ENCODE measurements at places on chromosomes 6 and 20.

- no peak for DNase-seq
Observed at GRCh38 chr6:3447005-3447404, 9.8 kb downstream of the SLC22A23 start.

DNA sequence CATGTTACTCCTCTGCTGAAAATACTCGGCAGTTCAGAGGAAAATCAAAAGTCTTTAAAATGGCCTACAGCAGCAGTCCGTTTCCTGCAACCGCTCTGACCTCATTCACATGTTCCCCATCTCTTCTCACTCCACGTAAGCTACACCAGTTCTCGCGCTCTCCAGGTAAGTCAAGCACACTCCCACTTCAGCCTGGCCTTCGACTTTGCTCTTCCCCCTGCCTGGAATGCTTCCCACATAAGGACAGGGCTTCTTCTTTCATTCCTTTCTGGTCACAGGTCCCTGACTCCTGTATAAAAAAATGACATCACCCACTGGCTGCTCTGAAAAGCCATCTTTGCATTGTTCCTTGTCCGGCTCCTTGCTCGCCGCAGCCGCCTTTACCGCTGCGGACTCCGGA is 42.7 kb downstream of the MGME1 start:
- no peak for DNase-seq

DNA sequence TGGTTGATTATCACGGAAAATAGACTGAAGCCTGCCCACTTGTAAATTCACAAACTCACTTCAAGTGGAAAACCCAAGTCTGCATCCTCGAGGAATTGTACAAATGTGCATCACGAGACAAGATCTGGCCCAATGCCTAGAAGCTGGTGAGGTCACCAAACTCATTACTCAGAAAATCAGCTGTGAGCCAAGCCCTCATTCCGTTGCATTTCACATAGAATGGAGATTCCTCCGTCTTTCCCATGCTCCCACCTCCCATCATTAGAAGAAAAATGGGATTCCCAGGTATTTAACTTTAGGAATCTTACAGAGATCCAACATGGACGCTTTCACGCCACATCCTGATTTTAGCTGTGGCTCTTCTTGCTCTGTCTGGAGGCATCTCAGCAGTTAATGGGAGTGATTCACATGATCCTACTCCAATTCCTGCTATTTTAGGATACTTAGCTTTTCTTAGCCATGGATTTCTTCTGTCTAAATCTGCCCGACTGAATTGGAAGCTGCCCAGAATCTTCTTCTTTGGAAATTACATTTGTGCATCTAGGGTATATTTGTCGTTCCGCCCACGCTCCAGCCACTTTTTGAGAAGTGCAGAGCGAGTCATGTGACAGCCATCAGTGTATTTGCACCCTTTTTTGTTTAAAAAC is 68.7 kb upstream of the STMND1 start:
- peak; percentile 38 for DNase-seq

- DNase-seq, result no peak
Observed at GRCh38 chr6:150267686-150268561, 100.9 kb upstream of the IYD start.

DNA sequence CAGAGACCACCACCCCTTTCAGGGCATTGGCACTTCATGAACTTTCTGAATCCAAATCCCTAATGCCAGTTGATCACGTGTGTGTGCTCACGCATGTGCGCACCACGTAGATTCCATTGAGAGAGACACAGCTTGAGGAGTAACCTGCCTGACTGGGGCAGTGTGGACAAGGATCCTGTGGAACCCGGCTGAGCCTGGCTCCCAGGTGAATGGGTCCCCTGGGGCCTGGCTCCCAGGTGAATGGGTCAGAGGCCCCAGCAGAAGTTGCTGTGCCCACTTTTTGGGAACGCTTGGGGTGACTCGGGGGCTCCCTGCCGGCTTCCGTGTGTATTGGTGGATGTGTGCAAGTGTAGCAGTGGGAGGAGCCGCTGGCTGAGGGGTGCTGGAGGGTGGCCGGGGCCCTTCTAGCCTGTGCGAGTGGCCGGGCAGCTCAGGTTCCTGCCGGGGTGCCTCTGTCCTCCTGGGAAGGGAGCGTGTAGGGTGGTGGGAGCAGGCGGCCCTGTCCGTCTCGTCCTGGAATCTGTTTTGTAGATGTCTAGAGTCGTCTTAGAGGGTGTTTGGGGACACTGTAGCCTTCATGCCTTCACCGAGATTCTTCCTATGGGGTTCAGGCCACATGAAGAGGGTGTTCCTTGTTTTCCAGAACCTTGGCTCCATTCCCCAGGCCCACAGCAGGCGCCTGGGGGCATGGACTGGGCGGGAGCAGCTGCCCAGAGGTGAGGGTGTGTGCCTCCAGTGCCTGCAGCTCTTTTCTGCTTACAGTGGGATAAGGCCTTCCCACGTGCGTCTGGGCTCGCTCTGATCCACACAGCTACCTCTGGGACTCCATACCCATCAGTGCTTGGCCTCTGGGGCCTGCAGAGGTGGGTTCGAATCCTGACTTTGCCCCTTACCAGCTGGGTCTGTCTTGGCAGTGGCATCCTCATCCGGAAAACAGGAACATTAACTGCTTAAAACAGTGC is 3.2 kb downstream of the RBM38 start:
- no peak for DNase-seq

GRCh38 chr6:83917001-83917400 is 57.5 kb downstream of the CYB5R4 start:
- no peak for DNase-seq

GRCh38 chr6:158047127-158047518 is 65.5 kb downstream of the SYNJ2 start:
- no peak for DNase-seq

All from NCI-H1105 (cell line).